ENCODE measurements at places on chromosomes 5 and 9. TPM values are rescaled to one million over a fixed set of nuclear protein-coding genes. Genes with fewer than 3 reads are reported as not detected.

DNA sequence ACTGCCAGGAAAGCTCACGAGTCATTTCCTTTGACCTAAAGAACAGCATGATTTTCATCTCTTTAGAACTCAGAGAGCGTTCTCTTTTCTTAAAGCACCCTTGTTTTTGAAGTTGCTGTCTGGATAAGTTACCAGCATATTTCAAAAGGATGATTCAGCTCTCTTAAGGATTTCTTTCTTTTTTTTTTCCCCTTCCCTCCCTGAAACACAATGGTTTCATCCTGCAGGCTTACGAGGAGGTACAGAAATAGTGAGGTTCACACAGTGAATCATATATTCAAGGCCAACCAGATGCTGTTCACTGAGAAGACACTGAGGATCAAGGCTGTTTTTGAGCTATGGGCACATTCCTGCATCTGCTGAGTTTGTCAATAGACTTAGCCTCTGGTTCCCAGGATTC lies 257.2 kb downstream of the KIF4B start:
- DNase-seq = no peak
- no peaks in the 10 kb centered on the region for H3K4me1 ChIP-seq
- peaks cover 4% of the 10 kb centered on the region for H3K27me3 ChIP-seq
- no peak overlapping the region for H3K27ac ChIP-seq
- no peaks in the 10 kb centered on the region for H3K36me3 ChIP-seq

GRCh38 chr5:68224509-68225187 lies 9.1 kb downstream of the PIK3R1 start:
- peaks cover 78% of the 10 kb centered on the region for H3K4me1 ChIP-seq
- no peak overlapping the region for H3K4me3 ChIP-seq
- H3K27me3 ChIP-seq = no peaks in the 10 kb centered on the region
- peak overlapping the region; percentile 3 for H3K27ac ChIP-seq
- H3K36me3 ChIP-seq = peaks cover 57% of the 10 kb centered on the region
- DNase-seq = no peak

- no peaks in the 10 kb centered on the region for H3K27me3 ChIP-seq
- peaks cover 5% of the 10 kb centered on the region for H3K4me1 ChIP-seq
- no peak overlapping the region for H3K4me3 ChIP-seq
- H3K36me3 ChIP-seq = peaks cover 3% of the 10 kb centered on the region
- H3K27ac ChIP-seq = no peak overlapping the region
Measured at GRCh38 chr9:112087506-112087905, 87.6 kb downstream of the SUSD1 start.

Gene ANKRD18B
- total RNA-seq = 0.56 TPM

DNA sequence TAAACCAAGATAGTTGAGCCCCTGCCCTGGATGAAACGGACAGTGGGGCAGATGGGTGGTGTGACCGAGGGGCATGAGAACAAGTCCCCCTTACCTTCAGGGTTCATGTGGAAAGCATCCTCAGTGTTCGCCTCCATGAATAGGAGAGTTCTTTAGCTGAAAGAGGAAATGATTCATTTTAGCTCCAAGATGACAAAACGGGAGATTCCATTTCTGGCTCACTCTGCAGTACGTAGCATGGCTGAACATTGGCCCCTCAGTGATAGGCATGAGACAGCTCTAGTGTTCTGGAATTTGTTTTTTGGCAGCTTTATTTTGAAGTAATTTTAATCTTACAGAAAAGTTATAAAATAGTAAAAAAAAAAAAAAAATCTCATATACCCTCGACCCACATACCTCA lies 70.2 kb upstream of the AGXT2 start:
- H3K27ac ChIP-seq = no peak overlapping the region
- peaks cover 6% of the 10 kb centered on the region for H3K4me1 ChIP-seq
- peaks cover 37% of the 10 kb centered on the region for H3K27me3 ChIP-seq

GRCh38 chr9:16575142-16575985 lies 295.1 kb downstream of the BNC2 start:
- H3K36me3 ChIP-seq = no peaks in the 10 kb centered on the region
- H3K4me1 ChIP-seq = no peaks in the 10 kb centered on the region
- no peak overlapping the region for H3K4me3 ChIP-seq
- H3K27me3 ChIP-seq = peaks cover 9% of the 10 kb centered on the region
- H3K27ac ChIP-seq = no peak overlapping the region

Gene PPP2R2B
- 0.19 TPM for total RNA-seq

Gene CACNA1B
- not detected for total RNA-seq

DNA sequence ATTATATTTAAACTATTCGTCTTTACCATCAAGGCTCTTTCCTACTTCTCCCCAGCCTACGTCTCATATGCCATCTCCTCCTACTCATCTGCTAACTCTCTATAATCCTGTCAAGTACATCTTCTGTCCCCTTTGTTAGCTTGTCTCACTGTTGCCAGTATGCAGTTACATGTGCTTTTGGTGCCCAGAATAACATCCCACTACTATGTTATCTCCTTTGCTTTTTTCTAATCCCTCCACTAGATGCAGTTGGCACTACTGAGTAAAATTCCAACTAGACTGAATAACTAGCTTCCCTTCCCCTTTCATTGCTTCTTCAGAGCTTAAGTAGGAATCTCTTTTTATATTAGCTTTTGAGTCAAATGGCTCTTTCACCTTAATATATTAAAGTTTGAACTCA lies 3.0 kb upstream of the ARRDC3 start:
- H3K4me1 ChIP-seq = peaks cover 12% of the 10 kb centered on the region
- no peaks in the 10 kb centered on the region for H3K27me3 ChIP-seq
- H3K4me3 ChIP-seq = no peak overlapping the region
- H3K36me3 ChIP-seq = peaks cover 6% of the 10 kb centered on the region
- H3K27ac ChIP-seq = no peak overlapping the region

Gene GOLPH3
- 72.6 TPM for total RNA-seq

GRCh38 chr5:76705574-76705973 lies 10.4 kb upstream of the F2R start:
- DNase-seq = no peak
- H3K27ac ChIP-seq = no peak overlapping the region
- peaks cover 1% of the 10 kb centered on the region for H3K27me3 ChIP-seq

Gene ARL14EPL
- total RNA-seq = not detected

DNA sequence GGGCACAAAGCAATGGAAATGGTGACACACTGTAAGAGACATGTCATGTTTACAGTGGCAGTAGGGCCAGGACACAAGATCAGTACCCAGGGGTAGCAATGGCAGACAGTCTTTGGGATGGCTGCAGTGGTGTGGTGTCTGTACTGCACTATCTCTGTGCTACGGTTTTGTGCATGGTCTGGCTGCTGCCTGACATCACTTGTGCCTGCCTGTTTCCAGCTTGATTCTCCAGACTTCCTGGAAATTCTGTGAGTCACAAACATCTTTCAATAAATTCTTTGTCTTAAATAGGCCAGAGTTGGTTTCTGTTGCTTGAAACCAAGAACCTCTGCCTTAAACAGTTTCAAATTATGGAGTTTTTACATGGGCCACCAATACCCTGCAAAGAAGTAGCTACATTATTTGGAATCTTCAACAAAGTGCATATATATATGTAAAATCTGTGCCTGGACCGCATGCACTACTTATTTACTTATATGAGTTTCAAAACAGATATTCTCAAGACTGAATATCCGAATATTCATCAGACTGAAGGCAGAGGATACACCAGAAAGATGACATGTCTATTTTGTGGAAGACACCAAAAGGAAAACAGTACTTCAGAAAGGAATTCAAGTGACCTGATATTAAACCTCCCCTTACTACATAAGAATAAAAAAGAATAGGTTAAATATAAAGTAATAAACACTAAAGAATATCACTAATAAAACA lies 188.1 kb downstream of the RFX3 start:
- no peaks in the 10 kb centered on the region for H3K27me3 ChIP-seq
- H3K4me1 ChIP-seq = peaks cover 36% of the 10 kb centered on the region
- H3K36me3 ChIP-seq = peaks cover 22% of the 10 kb centered on the region
- peak overlapping the region; percentile 70 for H3K27ac ChIP-seq
- no peak overlapping the region for H3K4me3 ChIP-seq

GRCh38 chr9:100472788-100473275 lies at the start of gene TMEFF1:
TSS of gene TMEFF1 (plus strand) at chr9:100473149. CDS start at chr9:100473545, 396 bp downstream.
- H3K36me3 ChIP-seq = no peaks in the 10 kb centered on the region
- H3K4me1 ChIP-seq = peaks cover 7% of the 10 kb centered on the region

Gene SLC28A3
- total RNA-seq = 0.41 TPM

- H3K27me3 ChIP-seq = no peaks in the 10 kb centered on the region
- H3K27ac ChIP-seq = peak overlapping the region; percentile 68
- peak overlapping the region; percentile 96 for H3K4me3 ChIP-seq
- DNase-seq = peak; percentile 28
- peaks cover 15% of the 10 kb centered on the region for H3K4me1 ChIP-seq
Measured at GRCh38 chr9:19409401-19410194, 789 bp downstream of the ACER2 start.

- no peaks in the 10 kb centered on the region for H3K36me3 ChIP-seq
- no peak overlapping the region for H3K27ac ChIP-seq
- no peaks in the 10 kb centered on the region for H3K4me1 ChIP-seq
Measured at GRCh38 chr5:27010646-27011045, 27.7 kb downstream of the CDH9 start.

Gene CAVIN4
- total RNA-seq = 0.10 TPM

GRCh38 chr9:128712451-128713410 lies 10.4 kb downstream of the PKN3 start:
- no peak overlapping the region for H3K27ac ChIP-seq
- no peak overlapping the region for H3K4me3 ChIP-seq
- no peaks in the 10 kb centered on the region for H3K4me1 ChIP-seq
- H3K27me3 ChIP-seq = no peaks in the 10 kb centered on the region
- H3K36me3 ChIP-seq = no peaks in the 10 kb centered on the region

Gene ZBED3
- 8.0 TPM for total RNA-seq

DNA sequence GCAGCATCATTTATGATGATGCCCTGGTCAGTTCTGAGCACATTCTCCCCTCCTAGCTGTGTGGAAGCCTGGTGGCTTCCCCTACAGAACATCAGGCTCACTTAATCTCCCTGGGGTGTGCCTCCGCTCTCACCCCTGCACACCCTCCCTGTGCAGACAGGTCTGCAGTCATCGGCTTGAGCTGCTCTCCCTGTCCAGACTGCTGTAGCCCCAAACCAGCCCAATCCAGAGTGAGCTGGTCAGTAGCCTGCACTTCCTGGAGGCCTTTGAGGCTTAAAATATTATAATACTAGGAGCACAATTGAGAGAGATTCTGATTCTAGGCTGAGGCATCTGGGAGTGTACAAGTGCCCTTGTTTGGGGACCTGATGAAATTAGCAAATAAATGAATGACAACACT lies 60.2 kb downstream of the PPARGC1B start:
- peaks cover 14% of the 10 kb centered on the region for H3K4me1 ChIP-seq
- H3K4me3 ChIP-seq = no peak overlapping the region
- DNase-seq = no peak
- peaks cover 21% of the 10 kb centered on the region for H3K36me3 ChIP-seq
- H3K27me3 ChIP-seq = no peaks in the 10 kb centered on the region

GRCh38 chr9:76177931-76178330 lies 216.3 kb downstream of the RFK start:
- H3K27me3 ChIP-seq = no peaks in the 10 kb centered on the region
- no peak overlapping the region for H3K4me3 ChIP-seq
- H3K27ac ChIP-seq = no peak overlapping the region
- DNase-seq = no peak
- peaks cover 13% of the 10 kb centered on the region for H3K4me1 ChIP-seq

DNA sequence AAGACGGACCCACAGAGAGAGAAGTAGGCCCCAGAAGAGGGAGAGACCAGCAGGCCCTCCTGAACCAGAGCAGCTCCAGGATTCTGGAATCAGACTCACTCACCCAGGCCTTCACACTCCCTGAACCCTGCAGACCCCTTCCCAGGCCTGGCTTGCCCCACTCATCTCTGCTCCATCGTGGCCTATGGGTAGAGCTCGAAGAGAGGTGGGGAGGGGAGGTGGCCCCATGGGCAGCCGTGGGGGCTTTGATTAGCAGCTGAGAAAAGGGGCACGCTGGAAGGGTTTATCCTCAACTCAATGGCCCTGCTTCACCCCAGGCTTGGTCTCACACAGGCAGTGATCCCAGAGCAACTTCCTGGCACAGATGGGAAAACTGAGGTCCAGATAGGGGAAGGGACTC lies 613 bp downstream of the MYMK start:
- H3K27me3 ChIP-seq = no peaks in the 10 kb centered on the region
- peaks cover 8% of the 10 kb centered on the region for H3K4me1 ChIP-seq
- no peak overlapping the region for H3K4me3 ChIP-seq
- no peak overlapping the region for H3K27ac ChIP-seq

Gene SV2C
- not detected for total RNA-seq

DNA sequence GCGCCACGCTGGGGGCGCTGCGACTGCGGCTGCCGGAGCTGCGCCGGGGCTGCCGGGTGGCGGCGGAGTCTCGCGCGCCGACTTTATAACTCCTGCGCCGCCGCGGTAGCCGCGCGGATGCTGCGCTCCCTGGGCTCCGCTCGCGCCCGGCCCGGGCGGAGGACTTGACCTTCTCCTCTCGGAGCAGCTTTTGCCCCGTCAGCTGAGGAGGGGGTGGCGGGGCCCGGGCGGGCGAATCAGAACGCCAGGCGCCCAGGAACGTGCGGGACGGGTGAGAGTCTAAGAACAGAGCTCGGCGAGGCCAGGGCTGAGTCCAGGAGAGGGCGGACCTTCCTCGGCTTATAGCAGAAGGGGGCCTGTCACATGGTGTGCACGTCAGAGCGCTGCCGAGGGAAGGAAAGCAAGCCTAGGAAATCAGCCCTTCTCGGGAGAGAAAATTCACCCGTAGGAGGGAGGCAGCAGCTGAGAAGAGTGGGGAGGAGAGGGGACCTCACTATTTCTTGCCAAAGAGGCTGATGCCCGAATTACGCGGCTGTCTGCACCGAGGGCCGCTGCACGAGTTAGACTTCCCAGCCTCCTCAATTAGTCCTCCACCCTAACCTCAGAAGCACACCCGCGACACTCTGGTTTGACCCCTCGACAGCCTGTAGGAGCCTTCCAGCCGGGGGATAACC lies at the start of gene FOXD1:
Gene FOXD1 (minus strand): TSS at position 315 of the 674 bp plus-strand sequence. CDS start 415 bp downstream, outside the sequence.
- H3K4me3 ChIP-seq = peak within 1 kb of the TSS; percentile 77
- H3K36me3 ChIP-seq = peaks cover 2% of the 10 kb centered on the region
- H3K27ac ChIP-seq = peak within 1 kb of the TSS; percentile 8
- peak; percentile 50 for DNase-seq
- H3K27me3 ChIP-seq = peaks cover 89% of the 10 kb centered on the region

Gene NR6A1
- 1.3 TPM for total RNA-seq

DNA sequence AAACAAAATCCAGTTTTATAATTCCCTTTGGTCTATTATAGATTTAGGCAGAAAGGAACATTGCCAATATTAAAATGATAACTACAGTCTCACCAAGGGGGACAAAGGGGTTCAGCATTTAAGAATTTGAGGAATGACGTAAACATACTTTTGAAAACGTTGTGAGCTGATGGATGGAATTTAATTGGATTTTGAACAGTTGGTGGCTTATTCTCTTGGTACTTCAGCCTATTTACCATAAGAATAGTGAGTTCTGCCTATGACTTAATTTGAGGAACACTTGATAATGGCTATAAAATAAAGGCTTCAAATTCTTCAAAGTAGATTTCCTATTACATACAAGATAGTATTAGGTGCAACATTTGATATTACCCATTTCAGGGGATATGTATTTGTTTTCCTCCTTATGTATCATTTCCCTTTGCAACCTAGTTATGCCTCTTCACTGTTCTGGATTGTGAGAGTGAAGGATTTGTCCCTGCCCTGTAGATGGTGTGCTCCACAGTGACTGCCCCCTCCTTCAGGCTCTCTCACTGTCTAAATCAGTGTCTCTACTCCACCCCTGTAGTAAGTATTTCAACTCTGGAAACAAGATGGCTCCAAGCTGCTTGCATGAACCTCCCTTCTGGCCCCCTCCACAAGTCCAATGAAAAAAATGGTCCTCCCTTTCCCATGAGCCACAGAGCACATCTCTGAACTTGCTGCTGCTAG lies 225.6 kb downstream of the ARHGEF28 start:
- no peak overlapping the region for H3K4me3 ChIP-seq
- peaks cover 9% of the 10 kb centered on the region for H3K27me3 ChIP-seq
- no peak for DNase-seq
- H3K36me3 ChIP-seq = no peaks in the 10 kb centered on the region

GRCh38 chr5:116583862-116584222 lies 9.2 kb upstream of the SEMA6A start:
- no peaks in the 10 kb centered on the region for H3K36me3 ChIP-seq
- peaks cover 2% of the 10 kb centered on the region for H3K4me1 ChIP-seq
- H3K27ac ChIP-seq = no peak overlapping the region
- DNase-seq = no peak
- H3K27me3 ChIP-seq = peaks cover 45% of the 10 kb centered on the region
- H3K4me3 ChIP-seq = no peak overlapping the region

Gene CYLC2
- total RNA-seq = not detected
